ENCODE measurements at places on chromosomes 12 and 14.

- no peak for DNase-seq
Observed at GRCh38 chr14:65879248-65880009, 466.9 kb downstream of the FUT8 start.

- no peak for DNase-seq
Observed at GRCh38 chr12:40561395-40561966, 130.8 kb upstream of the CNTN1 start.

DNA sequence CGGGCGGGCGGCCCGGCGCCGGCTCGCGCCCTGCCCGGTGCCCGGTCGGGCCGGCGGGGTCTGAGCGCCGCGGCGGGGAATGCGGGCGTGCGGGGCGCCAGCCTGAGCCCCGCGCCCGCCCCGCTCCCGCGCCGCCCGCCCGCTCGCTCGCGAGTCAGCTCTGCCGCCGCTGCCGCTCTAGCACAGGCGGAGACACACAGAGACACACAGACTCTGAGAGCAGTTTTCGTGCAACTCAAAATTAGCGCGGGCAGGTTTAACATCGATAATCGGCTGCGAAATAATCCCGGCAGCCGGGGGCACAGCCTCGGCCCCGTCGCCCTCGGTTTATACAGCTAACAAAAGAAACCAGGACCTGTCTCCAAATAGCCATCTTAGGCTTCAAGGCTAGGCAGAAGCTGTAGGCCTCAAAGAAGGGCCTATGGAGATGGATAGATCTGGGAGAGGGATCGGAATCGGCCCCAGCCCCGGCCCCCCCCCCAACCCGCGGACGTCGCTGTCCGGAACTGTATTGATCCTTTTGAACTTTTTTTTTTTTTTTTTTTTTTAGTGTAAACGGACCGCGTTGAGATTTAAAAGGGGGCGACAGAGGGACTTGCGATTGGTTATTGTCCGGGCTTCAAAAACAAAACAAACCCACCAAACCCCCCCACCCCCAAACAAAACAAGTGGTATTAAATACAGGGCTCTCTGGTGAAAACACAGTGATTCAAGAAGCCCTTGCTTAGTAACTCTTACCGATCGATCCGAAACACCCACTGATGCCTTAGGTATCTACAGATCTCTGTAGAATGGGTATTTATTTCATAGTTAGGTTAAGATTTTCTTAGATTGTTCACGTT, 1.1 kb downstream of the ARID2 start:
- no peak for DNase-seq

GRCh38 chr14:57634335-57634734, 140.7 kb upstream of the CCDC198 start:
- DNase-seq: no peak

DNA sequence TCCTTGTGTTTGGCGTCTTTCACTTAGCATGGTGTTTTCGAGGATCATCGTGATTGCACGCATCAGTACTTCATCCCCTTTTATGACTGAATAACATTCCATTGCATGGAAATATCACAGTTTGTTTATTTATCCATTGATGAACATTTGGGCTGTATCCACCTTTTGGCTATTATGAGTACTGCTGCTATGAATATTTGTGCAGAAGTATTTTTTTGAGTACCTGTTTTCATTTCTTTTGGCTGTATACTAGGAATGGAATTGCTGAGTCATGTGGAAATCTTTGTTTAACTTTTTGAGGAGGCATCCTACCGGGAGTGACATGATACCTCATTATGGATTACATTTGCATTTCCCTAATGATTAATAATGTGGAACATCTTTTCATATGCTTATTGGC, 66.4 kb downstream of the WNK1 start:
- DNase-seq: no peak

DNA sequence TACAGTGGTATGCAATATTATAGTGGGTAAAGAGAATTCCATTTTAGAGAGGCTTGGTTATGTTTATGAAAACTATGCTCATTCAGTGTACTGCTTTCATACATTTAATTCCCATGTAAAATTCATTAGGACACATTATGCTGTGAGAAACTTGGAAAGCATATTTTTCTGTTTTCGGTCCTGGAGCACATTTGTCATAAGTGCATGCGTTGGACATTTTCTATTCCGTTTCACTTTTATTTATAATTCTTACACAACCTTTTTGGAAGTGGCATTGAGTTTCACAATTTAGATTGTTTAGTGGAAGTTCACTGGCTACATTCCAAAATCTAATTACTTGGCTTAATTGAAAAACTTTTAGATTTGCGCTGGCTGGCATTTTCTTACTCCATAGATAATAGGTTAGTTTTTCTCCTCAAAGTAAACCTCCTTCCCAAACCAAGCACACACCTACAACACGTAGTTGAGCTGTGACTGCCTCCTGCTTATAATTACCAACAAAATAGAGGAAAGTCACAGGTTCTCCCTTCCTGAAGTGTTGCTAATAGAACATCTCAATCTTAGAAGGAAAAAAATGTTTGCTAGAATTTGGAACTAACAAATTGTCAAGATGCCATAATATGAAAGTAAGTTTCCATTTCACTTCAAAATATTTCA, 938.5 kb downstream of the TRHDE start:
- no peak for DNase-seq

- no peak for DNase-seq
Observed at GRCh38 chr12:5388581-5389535, 43.0 kb upstream of the NTF3 start.

DNA sequence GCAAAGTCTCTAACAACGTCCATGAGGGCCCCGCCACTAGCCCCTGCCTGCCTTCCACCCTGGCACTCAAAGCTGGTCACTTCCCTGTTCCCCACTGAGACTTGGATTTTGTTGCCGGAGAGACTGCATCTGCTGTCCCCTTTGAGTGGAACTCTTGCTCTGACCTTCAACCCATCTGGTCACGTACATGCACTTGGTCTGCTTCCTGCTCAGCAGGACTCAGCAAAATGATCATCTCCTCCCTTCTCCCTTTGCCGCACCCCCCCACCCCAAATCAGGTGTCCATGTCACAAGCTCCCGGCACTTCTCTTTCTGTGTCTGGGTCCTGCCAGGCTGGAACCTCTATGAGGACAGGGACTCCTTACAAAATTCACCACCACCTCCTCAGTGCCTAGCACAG, 180.9 kb downstream of the CHST11 start:
- no peak for DNase-seq

Data from fibroblast of skin of left quadriceps (primary cell).